ENCODE measurements at places on chromosomes 5 and 9. TPM values are rescaled to one million over a fixed set of nuclear protein-coding genes. Genes with fewer than 3 reads are reported as not detected.

DNA sequence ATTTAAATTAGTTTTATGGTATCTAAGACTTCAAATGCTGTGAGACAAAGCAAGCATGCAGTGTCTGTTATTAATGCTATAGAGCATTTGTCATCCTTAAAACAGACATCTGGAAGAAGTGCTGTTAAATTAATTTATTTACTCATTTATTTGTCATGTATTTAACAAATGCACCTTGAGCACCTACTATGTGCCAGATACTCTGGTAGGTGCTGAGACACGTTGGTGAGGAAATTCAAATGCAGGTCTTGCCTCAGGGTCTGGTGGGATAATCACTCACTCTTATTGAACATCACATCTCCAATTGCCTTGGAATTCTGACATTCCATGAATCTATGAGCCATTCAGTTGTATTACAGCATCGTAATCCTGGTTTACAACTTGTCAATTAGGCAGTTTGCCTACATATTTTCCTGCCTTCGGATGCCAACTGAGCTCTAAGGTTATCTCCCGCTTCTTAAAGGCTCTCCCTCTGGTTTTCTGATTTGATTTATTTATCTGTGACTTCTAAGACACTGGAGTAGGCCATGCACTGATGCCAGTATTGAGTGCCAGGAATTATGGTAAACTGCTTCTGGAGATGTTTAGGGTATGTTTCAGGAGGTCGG lies 56.0 kb upstream of the RPS23 start:
- DNase-seq, result no peak

GRCh38 chr5:57441557-57441956 lies 41.1 kb downstream of the ACTBL2 start:
- no peak for DNase-seq

GRCh38 chr9:129270903-129271431 lies 92.9 kb upstream of the IER5L start:
- no peak for DNase-seq

- no peak for DNase-seq
Observed at GRCh38 chr5:62465985-62466925, 53.7 kb downstream of the IPO11 start.

DNA sequence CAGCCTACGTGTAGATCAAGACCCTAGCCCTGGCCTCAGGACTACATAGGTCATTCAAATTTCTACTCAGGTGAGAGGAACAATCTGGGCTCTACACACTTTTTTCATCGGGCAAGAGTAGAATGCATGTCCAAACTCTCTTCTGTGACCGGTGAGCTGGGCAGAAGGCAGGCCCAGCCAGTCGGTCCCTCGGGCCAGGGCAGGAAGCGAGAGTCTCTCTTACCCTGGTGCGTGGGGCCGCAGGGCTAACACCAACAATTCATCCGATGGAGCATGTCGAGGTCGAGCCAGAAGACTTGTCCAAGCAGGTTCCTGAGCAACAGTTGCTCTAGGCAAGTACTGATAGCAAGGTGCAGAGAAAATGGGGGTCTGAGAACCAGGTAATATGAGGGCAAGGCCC lies 88.5 kb downstream of the KLHL3 start:
- no peak for DNase-seq

The RNF183 gene
- not detected for polyA plus RNA-seq

The RRAGA gene
- 106 TPM for polyA plus RNA-seq

Data from SK-N-SH (cell line).